ENCODE measurements at places on chromosomes 2 and 18. TPM values are rescaled to one million over a fixed set of nuclear protein-coding genes. Genes with fewer than 3 reads are reported as not detected.

- no peaks in the 10 kb centered on the region for H3K4me1 ChIP-seq
- H3K27me3 ChIP-seq = no peaks in the 10 kb centered on the region
- H3K4me3 ChIP-seq = no peak overlapping the region
- DNase-seq = no peak
- no peaks in the 10 kb centered on the region for H3K36me3 ChIP-seq
Measured at GRCh38 chr18:63445037-63445436, 22.8 kb upstream of the VPS4B start.

GRCh38 chr18:57630002-57630753 lies 8.5 kb upstream of the NARS1 start:
- H3K27ac ChIP-seq = peak overlapping the region; percentile 76
- no peaks in the 10 kb centered on the region for H3K27me3 ChIP-seq
- peaks cover 21% of the 10 kb centered on the region for H3K4me1 ChIP-seq
- no peaks in the 10 kb centered on the region for H3K36me3 ChIP-seq
- peak overlapping the region; percentile 85 for H3K4me3 ChIP-seq

DNA sequence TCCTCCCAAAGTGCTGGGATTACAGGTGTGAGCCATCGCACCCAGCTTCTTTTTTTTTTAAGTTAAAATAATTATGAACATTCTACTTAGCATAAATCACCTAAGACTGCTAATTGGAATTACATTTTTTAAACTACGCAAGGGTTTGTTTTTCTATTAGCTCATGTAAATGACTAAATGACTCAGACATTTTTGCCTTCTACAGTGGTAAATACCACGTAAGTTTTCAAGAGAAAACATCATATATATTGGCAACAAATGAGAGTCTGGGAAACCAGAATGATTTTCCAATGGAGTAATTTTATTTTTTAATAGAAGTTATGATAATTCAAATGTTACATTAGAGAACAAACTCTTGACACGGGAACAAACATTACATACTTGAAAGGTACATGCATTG lies 259.0 kb downstream of the ZNF385B start:
- no peak overlapping the region for H3K27ac ChIP-seq
- DNase-seq = no peak
- H3K27me3 ChIP-seq = no peaks in the 10 kb centered on the region
- no peak overlapping the region for H3K4me3 ChIP-seq

Gene TMEM169
- total RNA-seq = 0.50 TPM

Gene CD28
- total RNA-seq = 0.32 TPM

DNA sequence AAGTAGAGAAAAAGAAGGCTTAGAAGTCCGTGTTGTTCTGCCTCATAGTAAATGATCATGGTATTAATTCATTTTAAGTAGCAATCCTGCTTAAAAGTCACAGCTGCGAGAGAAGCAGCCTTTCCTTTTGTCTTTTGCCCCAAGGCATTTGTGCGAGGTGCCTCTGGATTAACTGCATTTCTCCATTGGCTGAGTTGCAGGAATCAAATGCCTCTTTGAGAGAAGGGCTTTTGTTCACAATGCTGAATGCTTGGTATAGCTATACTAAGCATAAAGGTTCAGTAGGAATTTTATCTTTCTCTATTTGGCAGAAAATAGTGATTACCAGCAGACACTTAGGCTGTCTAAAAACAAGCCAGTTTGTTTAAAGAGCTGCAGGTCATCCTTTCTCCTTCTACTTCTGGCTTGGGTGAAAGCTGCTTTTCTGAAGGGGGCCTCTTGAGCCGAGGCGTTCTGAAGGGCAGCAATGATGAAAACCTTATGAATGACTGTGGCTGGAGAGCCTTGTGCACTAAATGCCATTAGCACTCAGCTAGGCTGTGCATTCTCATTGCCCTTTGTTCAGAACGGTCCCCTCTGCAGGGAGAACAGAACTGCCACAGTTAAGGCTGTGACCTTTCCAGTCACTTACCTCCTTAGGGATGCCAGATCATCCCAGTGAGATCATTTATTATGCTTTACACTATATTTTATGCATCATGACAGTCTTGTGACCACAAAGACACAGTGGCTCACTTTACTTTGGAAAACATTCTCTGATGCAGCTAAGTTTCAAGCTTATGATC lies 68.8 kb upstream of the TMEM87B start:
- H3K36me3 ChIP-seq = peaks cover 59% of the 10 kb centered on the region
- H3K4me3 ChIP-seq = no peak overlapping the region
- H3K4me1 ChIP-seq = no peaks in the 10 kb centered on the region
- no peaks in the 10 kb centered on the region for H3K27me3 ChIP-seq
- no peak for DNase-seq

DNA sequence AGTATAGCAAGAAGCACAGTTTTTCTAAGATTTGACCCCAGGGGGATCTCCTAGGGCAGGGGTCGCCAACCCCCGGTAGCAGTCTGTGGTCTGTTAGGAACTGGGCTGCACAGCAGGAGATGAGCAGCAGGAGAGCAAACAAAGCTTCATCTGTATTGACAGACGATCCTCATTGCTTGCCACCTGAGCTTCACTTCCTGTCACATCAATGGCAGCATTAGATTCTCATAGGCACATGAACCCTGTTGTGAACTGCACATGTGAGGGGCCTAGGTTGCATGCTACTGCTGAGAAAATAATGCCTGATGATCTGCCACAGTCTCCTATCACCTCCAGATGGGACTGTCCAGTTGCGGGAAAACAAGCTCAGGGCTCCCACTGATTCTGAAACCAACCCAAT lies 136.2 kb downstream of the RGPD3 start:
- H3K4me1 ChIP-seq = no peaks in the 10 kb centered on the region
- no peaks in the 10 kb centered on the region for H3K27me3 ChIP-seq
- peak; percentile 47 for DNase-seq
- no peaks in the 10 kb centered on the region for H3K36me3 ChIP-seq

Data from esophagus muscularis mucosa (tissue), 4 donors.